ENCODE measurements at places on chromosomes 5 and 9.
A peak's percentile ranks its signal among the peaks of the same experiment; 100 is the strongest.

- no peak for DNase-seq
Measured at GRCh38 chr5:110663525-110663924, 62.9 kb downstream of the TMEM232 start.

DNA sequence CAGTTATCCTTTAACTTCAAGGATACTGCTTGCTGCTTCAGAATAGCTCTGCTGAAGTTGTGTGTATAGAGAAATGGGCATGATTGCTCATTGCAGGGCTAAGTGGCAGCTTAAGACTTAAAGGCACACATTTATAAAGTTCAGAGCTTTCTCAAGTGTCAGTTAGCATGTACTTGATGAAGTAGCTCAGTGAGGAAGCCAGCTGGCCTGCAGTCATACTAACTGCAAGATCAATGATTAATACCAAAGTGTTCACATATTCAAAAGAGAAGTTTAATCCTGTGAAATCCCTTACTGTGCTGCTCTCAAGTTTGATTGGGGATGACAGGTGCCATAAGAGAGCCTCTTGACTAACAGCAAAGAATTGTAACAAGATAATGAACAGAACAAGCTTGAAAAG, 483.4 kb upstream of the NUDT12 start:
- no peak for DNase-seq

- no peak for DNase-seq
Measured at GRCh38 chr9:109242014-109242413, 75.0 kb upstream of the FRRS1L start.

GRCh38 chr5:153799466-153799865, 239.2 kb downstream of the FAM114A2 start:
- no peak for DNase-seq

GRCh38 chr9:130425741-130426466, 18.9 kb upstream of the ASS1 start:
- DNase-seq = no peak

- no peak for DNase-seq
Measured at GRCh38 chr5:72108202-72109061, 1.2 kb downstream of the MAP1B start.

GRCh38 chr9:98791608-98792490, 4.5 kb downstream of the ANKS6 start:
- no peak for DNase-seq

DNA sequence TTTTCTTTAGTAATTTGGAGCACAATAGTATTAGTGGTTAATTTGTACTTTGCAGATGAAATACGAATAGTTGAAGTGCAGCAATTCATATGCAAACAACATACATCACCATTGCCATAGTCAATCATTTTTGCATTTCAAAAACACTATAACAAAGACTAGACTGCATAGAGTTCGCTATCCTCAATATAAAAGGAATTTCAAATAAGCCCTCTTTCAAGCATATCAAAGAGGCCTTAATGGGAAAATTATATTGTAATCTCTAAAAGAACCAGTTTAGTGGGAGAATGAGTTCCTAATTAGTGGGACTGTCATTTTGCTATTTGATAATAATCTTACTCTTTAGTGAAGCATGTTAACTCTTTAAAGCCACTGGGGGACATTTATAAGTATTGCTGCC, 2302.3 kb upstream of the C9orf72 start:
- no peak for DNase-seq

DNA sequence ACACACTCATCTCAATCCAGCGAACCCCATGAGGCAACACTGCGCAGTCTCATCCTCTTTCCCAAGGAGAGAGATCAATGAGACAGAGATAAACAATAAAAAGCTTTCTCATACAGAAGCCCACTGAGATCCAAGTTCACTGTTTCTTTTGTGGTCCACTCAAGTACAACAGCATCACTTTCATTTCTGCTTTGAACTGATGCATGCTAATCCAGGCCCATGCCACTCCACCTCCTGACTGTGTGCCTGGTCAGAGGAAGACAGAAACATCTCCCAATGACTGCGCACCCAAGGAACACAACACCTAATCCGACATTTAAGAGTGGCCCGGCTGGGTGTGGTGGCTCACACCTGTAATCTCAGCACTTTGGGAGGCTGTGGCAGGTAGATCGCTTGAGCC, 104.0 kb downstream of the SERINC5 start:
- no peak for DNase-seq

GRCh38 chr5:16412556-16412955, 53.0 kb downstream of the ZNF622 start:
- DNase-seq = no peak

DNA sequence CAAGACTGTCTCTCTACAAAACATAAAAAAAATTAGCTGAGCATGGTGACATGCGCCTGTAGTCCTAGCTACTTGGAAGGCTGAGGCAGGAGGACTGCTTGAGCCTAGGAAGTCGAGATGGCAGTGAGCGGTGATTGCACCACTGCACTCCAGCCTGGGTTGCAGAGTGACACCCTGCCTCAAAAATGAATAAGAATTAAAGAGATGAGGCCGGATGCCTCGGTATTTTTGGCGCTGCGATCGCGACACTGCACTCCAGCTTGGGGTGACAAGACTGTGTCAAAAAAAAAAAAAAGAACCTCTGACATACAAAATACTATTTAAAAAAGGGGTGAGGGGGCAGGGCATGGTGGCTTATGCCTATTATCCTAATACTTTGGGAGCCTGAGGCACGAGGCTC, 7.3 kb downstream of the GPBP1 start:
- DNase-seq = peak; percentile 31

- DNase-seq = no peak
Measured at GRCh38 chr5:90881626-90882150, 323.1 kb downstream of the ADGRV1 start.

DNA sequence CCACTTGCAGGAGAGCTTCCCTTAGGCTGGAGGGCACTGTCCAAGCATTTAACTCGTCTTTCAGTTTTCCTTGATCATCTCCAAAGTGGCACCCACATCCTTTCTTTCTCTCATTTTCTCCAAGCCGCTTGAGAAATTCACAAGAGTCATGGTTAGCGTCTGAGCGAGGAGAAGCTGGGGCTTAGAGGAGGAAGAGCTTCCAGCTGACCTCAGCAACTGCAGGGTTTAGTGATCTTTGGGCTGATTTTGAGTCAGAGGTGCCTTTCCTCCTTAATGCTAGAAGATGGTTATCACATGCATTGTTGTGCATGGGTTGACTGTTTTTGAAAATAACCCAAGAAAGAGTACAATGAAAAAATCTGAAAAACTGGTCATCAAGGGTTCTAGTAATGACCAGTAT, 134.7 kb downstream of the GADD45G start:
- DNase-seq = no peak

GRCh38 chr9:85900504-85901201, 40.3 kb upstream of the NAA35 start:
- DNase-seq = peak; percentile 8

DNA sequence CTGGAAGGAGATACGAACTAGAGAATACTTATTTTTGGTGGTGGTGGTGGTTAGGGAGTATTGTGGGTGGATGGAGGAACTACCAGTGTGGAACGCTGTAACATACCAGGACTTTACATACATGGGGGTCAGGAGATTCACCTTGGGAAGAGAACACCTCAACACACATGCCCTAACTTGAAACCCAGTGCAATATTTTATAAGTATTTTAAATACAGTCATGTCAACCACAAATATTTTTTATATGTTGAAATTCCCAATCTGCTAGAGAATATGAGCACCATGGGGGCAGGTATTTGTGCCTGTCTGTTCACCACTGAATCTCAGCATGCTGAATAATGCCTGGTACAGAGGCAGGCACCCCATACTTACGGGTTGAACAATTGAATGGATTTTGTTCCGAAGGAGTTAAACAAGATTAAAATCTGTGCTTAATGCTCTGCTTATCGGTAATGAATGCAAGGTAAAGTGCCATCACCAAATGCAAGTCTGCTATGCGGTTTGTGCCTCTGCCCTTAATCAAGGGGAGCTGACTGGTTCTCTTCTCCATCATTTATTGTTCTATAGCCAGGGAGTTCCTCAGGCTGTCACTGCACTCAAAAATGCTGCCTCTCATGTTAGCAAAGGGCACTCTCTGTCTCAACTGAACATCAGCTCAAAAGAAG, 65.3 kb downstream of the RASEF start:
- no peak for DNase-seq

DNA sequence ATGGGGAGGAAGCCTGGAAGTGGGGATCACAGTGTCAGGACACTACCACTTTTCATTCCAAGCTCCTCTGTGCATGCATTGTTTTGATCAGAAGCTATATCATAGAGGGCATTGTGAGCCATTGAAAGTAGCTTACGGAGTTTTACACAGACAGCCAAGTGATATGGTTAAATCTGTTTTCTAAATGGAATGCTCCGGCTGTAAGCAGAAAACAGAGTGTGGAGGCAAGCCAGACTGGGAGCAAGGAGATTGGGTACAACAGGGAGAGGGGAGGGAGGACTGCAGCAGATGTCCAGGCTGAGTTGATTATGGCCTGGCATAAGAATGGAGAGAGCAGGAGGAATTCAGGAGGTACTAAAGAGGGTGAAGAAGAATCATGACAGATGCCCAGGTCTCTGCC, 15.5 kb upstream of the SOWAHA start:
- no peak for DNase-seq

- DNase-seq = no peak
Measured at GRCh38 chr9:130298662-130299279, 33.2 kb downstream of the HMCN2 start.

DNA sequence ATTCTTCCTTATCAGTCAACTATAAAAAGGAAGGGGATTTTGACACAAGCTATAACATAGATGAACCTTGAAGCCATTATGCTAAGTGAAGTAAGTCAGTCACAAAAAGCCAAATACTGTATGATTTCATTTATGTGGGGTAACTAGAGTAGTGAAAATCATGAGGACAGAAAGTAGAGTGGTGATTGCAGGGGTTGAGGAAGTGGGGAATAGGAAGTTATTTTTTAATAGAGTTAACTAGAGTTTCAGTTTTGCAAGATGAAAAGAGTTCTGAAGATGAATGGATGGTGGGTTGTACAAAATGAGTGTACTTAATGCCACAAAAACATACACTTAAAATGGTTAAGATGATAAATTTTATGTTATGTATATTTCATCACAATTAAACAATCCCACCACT, 65.4 kb upstream of the FAM174A start:
- no peak for DNase-seq

- DNase-seq = no peak
Measured at GRCh38 chr9:126592461-126592860, 21.3 kb upstream of the LMX1B start.

GRCh38 chr5:177403102-177403791, 2.8 kb upstream of the PFN3 start:
- DNase-seq = peak; percentile 60

DNA sequence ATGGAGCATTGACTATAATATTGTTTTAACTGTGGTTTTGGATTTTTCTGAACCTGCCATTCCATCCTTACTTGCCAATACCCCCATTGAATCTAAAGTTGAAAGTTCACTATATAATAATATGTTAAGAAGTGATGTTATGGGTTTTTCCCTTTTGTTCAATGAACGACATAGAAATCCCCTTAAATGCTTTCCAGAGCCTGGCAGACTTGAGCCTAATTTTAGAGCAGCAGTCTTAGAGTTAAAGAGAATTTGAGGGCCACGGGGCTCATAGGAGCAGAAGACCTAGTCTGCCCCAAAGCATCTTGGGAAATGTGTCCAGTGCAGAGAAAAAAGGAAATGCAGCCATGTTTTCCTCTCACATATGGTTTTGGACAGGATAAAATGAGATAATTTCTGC, 146.1 kb upstream of the SLC44A1 start:
- no peak for DNase-seq

DNA sequence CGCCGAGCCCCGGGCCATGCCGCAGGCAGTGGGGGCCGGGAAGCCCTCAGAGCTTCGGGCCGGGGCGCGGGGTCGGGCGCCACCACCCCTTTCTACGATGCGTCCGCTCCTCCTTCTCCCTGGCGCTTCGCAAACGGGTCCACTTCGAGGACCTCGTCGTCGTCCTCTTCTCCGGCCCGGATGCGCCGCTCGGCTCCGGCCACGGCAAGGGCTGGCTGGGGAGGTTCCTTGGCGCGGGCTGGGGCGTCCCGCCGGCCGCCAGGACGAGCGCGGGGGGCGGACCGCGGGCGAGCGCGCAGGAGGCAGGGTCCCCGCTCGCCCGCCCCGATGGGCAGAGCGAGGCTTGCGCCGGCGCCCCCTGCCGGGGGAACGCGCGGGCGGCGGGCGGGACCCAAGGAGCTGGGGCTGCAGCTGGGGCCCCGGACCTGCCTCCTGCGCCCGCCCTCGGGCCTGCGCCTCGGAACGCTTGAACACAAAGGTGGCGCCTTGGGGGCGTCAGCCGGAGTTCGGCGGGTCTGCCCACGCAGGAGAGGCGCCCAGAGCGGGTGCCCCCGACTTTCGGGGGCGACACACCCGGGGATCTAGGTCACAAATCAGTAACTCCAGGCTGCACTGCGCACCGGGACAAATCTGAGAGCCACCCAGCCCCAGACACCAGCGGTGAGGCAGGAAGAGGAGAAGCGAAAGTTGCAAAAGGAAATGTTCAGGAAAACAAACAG, at the start of gene ROR2:
Gene ROR2 (minus strand): TSS at position 283 of the 719 bp plus-strand sequence.
- peak; percentile 24 for DNase-seq

DNA sequence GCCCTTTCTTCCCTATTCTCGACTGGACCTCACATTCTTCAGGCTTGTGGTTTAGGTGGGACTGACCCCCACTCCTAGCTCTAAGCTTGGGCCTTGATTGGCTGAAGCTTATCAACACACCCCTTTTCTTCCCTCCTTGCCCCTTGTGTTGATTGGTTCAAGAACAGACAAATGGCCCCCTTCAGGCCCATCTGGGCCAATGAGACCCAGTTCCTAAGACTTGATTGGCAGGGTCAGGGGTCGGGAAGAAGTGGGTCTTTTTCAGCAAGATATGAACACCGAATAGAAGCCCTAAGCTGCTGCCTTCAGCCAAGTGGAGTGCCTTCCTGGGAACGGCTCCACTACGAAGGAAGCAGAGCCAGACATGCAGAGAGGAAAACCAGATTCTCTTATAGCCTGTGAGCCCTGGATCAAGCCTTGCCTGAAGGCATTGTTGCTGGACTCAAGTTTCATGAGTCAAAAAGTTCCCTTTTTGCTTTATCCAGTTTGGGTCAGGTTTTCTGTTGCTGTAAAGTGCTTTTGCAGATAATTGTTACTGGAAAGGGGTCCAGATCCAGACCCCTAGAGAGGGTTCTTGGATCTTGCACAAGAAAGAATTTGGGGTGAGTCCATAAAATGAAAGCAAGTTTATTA, 22.4 kb upstream of the NCS1 start:
- DNase-seq = no peak

DNA sequence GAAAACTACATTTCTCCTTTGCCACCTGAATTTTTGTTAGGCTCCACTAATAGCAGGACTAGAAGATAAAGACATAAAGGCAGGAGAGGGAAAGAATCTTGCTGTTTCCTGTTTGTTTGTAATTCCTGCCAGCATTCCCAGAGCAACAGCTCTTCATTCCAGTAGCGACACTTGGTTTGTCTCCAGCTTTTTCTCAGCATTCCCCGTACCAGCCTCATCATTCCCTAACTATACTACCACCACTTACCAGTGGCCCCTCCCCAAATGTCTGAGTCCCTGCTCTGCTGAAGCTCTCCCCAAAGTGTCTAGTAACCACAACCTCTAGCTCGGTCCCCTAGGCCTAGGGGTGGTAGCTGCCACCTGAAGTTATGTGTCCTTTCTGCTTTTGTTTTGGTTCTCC, 18.6 kb downstream of the CETN3 start:
- no peak for DNase-seq
